ENCODE measurements at places on chromosomes 5 and 9.
A peak's percentile ranks its signal among the peaks of the same experiment; 100 is the strongest.

GRCh38 chr5:82384034-82384750 lies 106.0 kb upstream of the RPS23 start:
- no peak for DNase-seq

GRCh38 chr9:126317513-126317912 lies 9.1 kb upstream of the MVB12B start:
- no peak for DNase-seq

DNA sequence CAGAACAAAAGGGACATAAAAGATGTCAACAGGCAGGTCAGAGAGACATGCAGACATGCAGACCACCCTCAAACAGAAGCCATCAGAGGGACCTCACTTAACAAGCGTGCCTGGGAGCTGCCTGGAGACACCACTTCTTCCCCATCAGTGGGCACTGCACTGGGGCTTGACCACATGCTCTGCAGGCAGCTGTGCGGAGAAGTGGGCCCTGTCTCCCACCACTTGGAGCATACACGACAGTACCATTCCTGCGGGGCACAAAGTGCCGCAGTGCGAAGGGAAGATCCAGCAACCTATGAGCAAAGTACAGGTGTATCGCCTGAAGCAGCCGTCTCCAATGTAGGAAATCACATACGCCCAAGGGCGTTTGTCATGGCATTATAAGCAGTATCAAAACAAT lies 150.5 kb upstream of the FOXD4L5 start:
- no peak for DNase-seq

GRCh38 chr5:109825450-109825849 lies 135.7 kb downstream of the MAN2A1 start:
- no peak for DNase-seq

GRCh38 chr5:59222687-59223511 lies 640.0 kb downstream of the RAB3C start:
- no peak for DNase-seq

- peak; percentile 15 for DNase-seq
These were observed 107.6 kb downstream of the ADRB2 start for GRCh38 chr5:148933903-148934432.

DNA sequence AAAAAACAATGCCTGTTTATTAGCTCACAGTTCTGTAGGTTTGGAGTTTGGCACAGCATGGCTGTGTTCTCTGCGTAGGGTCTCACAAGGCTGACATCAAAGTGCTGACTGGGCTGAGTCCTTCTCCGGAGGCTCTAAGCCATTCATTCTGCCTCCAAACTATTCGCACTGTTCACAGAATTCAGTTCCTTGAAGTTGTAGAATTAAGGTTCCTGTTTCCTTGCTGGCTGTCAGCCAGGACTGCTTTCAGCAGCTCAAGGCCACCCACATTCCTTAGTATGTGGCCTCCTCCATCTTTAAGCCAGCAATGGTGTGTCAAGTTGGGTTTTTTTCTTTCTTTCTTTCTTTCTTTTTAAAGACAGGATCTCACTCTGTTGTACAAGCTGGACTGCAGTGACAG lies 161.9 kb downstream of the CDH6 start:
- DNase-seq: no peak

DNA sequence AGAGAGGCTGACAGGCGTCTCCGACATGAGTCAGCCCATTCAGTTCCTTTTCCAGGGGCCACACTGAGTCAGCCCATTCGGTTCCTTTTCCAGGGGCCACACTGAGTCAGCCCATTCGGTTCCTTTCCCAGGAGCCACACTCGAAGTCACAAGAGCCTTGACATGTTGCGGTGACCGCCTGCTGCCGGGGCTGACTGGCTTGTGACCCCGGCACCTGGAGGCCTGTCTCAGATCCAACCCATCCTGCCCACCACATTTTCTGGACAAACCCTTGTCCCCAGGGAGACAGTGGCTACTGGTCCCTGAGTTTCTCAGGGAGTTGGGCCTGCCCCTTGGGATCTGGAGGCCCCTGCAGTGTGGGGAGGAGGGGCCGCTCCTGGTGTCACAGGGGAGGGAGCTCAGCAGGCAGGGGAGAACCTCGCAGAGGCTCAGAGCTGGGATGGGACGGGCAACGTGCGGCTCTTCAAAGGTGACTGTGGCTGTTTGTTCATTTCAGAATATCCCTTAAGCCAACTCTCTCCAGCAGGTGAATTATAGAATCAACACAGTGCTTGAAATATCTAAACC lies 40.5 kb upstream of the LPCAT1 start:
- DNase-seq: no peak

DNA sequence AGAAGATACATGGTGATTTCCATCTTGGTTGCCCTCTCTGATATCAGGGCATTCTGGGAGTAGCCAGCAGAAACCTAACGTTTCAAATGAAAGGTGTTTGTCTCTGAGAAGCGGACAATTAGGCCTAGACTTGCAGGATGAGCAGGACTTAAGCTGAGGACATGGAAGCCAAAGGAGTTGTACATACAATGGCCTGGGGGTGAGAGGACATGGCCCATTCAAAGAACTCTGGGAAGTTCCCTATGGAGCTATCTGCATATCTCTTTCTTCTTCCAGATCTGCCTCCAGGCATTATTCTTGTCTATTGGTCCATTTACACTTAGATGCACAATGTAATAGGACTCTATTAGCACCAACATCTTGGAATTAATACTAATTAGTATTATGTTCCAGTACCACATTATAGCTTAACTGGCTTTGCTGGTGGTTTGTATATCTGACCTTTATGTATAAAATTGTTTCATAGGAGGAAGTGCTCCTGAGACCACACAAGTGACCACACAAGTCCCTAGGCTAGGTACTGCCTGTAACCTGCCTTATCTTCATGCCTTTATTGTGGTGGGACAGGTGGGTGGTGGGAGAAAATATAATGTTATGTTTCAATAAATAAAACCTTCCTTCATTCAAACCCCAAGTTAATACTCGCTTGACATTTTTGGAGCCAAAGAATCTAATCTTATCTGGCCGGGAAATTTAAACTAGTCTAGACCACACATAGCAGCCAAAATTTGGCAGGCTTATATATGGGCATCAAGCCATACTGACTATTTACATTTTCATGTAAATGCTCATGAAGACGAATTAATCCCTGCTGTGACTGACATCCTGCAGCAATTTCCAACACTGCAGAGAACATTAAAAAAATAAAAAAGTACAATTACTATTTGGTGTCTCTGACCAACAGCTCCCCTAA lies 52.1 kb upstream of the EQTN start:
- DNase-seq: no peak

- no peak for DNase-seq
These were observed 1043.3 kb upstream of the CDH6 start for GRCh38 chr5:30150231-30150630.

DNA sequence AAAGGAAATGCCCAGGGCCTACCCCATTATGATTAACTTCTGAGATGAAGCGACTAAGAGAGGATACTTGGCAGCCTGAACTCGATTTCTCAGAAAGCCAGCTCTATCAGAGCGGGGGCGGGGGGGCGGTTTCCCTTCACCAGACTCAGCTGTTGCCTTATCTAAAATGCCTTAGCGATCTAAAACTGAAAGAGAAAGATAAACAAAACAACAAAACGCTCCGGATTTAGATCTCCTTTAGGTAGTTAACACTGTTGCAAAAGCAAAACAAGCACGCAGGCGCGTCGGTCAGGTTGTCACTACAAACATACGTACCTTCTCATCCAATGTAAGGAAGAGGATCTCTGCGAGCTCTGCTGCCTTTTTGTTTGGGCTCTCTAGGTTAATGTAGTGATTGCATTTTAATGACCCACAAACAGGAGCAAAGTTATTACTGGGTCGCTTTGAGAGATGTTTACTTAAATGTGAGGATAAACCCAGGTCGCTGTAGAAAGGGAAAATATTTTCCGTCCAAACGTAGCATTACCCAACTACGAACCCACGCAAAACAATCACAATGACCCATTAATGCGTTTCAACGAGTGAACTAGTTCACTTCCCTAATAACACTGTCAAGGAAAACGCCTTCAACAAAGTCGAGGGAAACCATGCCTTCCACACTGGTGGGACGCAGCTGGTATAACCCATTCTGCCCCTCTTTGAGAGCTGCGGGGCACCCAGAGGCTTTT lies 982 bp downstream of the EPB41L4A start:
- DNase-seq: peak; percentile 74

GRCh38 chr5:73039082-73039481 lies 81.3 kb upstream of the TMEM171 start:
- peak; percentile 85 for DNase-seq

Measured in endodermal cell (in vitro differentiated cells).